Sigmoid colon (tissue), 7 donors: ENCODE measurements at places on chromosomes 1 and 21.

- peak overlapping the region; percentile 79 for H3K27ac ChIP-seq
- H3K27me3 ChIP-seq, result no peaks in the 10 kb centered on the region
- no peak for DNase-seq
- peaks cover 24% of the 10 kb centered on the region for H3K4me1 ChIP-seq
- H3K36me3 ChIP-seq, result peaks cover 9% of the 10 kb centered on the region
- H3K4me3 ChIP-seq, result peak overlapping the region; percentile 92
These were observed 424 bp upstream of the NECAP2 start for GRCh38 chr1:16440131-16440469.

GRCh38 chr1:118989006-118989815 lies 1.1 kb upstream of the TBX15 start:
- no peaks in the 10 kb centered on the region for H3K36me3 ChIP-seq
- H3K27ac ChIP-seq, result no peak overlapping the region
- DNase-seq, result no peak
- H3K27me3 ChIP-seq, result peaks cover 98% of the 10 kb centered on the region

DNA sequence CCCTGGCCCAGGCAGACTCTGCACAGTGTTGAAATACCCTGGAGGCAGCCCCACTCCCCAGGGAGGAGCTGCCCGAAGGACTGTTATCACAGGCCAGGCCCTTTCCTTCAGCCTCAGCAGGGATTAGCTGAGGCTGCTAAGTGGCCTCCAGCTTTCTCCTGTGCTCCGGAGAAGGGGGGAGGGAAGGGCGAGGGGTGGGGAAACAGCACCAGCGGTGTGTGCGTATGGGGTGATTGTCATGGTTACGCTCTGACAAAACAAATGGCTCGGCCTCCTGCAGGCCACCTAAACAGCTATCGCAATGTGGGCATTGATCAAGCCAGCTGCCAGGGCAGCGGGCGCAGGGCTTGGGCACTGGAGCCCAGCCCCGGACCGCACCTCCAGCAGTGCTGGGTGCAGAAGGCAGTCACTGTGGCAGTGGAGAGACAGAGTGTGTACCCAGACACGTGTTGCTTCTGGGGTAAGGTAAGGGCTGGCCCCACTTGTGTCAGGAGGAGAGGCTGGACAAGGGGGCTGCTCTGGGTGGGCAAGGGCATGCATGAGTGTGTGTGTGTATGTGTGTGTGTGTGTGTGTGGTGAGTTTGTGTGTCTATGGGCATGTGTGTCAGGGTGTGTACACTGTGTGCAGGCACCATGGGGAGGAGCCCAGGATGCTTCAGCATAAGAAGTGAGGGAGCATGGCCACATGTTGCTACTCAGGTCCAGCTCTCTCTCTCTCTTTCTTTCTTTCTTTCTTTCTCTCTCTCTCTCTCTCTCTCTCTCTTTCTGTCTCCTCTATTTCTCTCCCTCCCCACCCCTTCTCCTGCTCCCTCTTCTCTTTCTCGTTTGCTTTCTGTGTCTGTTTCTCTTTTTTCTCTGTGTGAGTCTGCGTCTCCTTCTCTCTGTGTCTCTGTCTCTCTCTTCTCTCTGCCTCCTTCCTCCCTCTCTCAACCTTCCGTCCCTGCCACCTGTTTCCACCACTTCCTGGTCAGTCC lies at the start of gene VWA5B1:
VWA5B1 (plus strand) TSS at position 252 of the 974 bp plus-strand sequence. CDS start 19,727 bp downstream, outside the sequence.
- H3K27me3 ChIP-seq, result peaks cover 36% of the 10 kb centered on the region
- no peak within 1 kb of the TSS for H3K4me3 ChIP-seq
- no peak within 1 kb of the TSS for H3K27ac ChIP-seq
- no peak for DNase-seq
- no peaks in the 10 kb centered on the region for H3K36me3 ChIP-seq
- H3K4me1 ChIP-seq, result no peaks in the 10 kb centered on the region

GRCh38 chr21:42692688-42693087 lies 39.3 kb downstream of the PDE9A start:
- no peak overlapping the region for H3K4me3 ChIP-seq
- peak; percentile 59 for DNase-seq
- H3K27me3 ChIP-seq, result no peaks in the 10 kb centered on the region
- peaks cover 15% of the 10 kb centered on the region for H3K4me1 ChIP-seq

GRCh38 chr1:37519613-37520012 lies 5.0 kb upstream of the MEAF6 start:
- no peaks in the 10 kb centered on the region for H3K36me3 ChIP-seq
- H3K4me3 ChIP-seq, result no peak overlapping the region
- H3K27me3 ChIP-seq, result no peaks in the 10 kb centered on the region
- H3K27ac ChIP-seq, result no peak overlapping the region

GRCh38 chr1:13761883-13762282 lies 61.9 kb downstream of the PRDM2 start:
- H3K4me1 ChIP-seq, result no peaks in the 10 kb centered on the region
- no peaks in the 10 kb centered on the region for H3K27me3 ChIP-seq
- H3K27ac ChIP-seq, result no peak overlapping the region
- H3K36me3 ChIP-seq, result no peaks in the 10 kb centered on the region
- no peak overlapping the region for H3K4me3 ChIP-seq

GRCh38 chr1:177106614-177107365 lies 57.7 kb downstream of the ASTN1 start:
- H3K36me3 ChIP-seq, result no peaks in the 10 kb centered on the region
- no peaks in the 10 kb centered on the region for H3K4me1 ChIP-seq

GRCh38 chr21:41831453-41831831 lies 47.7 kb downstream of the PRDM15 start:
- H3K36me3 ChIP-seq, result peaks cover 46% of the 10 kb centered on the region
- H3K4me3 ChIP-seq, result no peak overlapping the region
- no peaks in the 10 kb centered on the region for H3K27me3 ChIP-seq
- no peaks in the 10 kb centered on the region for H3K4me1 ChIP-seq

DNA sequence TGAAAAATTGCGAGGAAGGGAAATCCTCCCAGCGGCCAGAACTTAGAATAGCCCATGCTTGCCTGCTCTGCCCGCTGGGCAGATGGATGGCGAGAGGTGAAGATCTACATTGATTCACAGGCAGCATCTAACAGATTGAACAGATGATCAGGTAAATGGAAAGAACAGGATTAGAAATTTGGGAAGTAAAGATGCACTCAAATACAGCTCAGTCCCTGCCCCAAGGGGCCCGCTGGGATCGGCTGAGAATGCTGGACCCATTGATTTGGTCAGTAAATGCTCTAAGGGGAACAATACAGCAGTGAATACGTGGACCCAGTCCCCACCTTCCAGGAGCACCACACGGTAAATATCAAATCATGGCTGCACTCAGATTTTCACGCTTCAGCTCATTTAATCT lies 248.2 kb downstream of the MATN1 start:
- no peak overlapping the region for H3K27ac ChIP-seq
- H3K27me3 ChIP-seq, result no peaks in the 10 kb centered on the region
- H3K4me1 ChIP-seq, result no peaks in the 10 kb centered on the region
- no peak overlapping the region for H3K4me3 ChIP-seq

DNA sequence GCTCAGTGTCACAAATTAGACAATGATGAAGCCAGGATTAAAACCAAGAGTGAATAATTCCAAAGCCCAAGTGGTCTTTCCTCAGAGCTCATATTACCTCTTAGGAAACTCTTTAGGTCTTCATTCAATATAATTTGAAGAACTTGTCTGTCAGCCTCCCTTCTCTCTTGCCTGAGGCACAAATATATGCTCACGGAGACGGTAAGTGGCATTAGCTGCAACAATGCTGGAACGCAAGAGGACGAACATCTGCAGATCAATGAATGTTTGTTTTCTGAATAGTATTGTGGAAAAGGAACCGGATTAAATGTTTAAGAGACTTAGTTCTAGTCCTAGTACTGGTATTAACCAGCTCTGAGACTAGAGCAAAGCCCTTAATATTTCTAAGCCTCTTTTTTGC lies 39.7 kb upstream of the LYST start:
- DNase-seq, result no peak
- H3K4me3 ChIP-seq, result no peak overlapping the region
- no peak overlapping the region for H3K27ac ChIP-seq
- H3K27me3 ChIP-seq, result no peaks in the 10 kb centered on the region
- H3K4me1 ChIP-seq, result peaks cover 15% of the 10 kb centered on the region

GRCh38 chr1:186454981-186455380 lies 5.9 kb downstream of the PDC start:
- no peaks in the 10 kb centered on the region for H3K27me3 ChIP-seq
- H3K4me1 ChIP-seq, result no peaks in the 10 kb centered on the region
- no peak overlapping the region for H3K27ac ChIP-seq
- DNase-seq, result no peak

- H3K4me3 ChIP-seq, result no peak overlapping the region
- DNase-seq, result no peak
- no peak overlapping the region for H3K27ac ChIP-seq
- no peaks in the 10 kb centered on the region for H3K36me3 ChIP-seq
- H3K27me3 ChIP-seq, result no peaks in the 10 kb centered on the region
These were observed 49.4 kb upstream of the KIAA1614 start for GRCh38 chr1:180863158-180863775.

DNA sequence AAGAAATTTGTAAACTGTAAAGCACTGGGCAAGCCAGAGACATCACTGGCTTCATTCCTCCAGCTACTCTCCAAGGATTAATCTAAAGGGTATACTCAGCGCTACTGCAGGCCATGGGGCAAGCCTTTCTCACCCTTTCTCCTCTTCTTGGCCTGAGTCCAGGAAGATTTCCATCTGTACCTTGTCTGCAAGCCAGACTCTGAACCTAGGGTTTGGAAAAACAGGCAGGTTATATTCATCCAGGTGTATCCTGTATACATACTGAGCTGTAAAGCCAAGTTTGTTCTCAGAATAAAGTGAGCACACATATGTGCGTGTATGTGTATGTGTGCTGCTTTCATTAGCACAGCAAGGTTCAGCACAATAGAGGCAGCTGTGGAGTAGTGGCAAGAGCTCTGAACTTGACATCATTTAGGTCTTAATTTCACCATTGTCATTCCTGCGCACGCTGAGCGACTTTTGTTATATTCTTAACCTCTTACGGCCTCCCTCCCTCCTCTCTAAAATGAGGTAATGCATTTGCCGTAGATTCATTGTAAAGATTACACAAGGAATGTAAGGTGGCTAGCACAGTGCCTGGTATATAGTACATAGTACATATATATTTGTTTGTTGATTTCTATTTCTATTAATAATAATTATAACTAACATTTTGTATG lies 128.1 kb upstream of the JUN start:
- H3K4me1 ChIP-seq, result no peaks in the 10 kb centered on the region
- DNase-seq, result no peak
- no peaks in the 10 kb centered on the region for H3K27me3 ChIP-seq

GRCh38 chr1:115685029-115685705 lies 43.4 kb downstream of the VANGL1 start:
- peaks cover 23% of the 10 kb centered on the region for H3K36me3 ChIP-seq
- H3K4me3 ChIP-seq, result no peak overlapping the region
- peaks cover 10% of the 10 kb centered on the region for H3K4me1 ChIP-seq
- no peaks in the 10 kb centered on the region for H3K27me3 ChIP-seq
- no peak for DNase-seq
- H3K27ac ChIP-seq, result no peak overlapping the region

GRCh38 chr21:35812679-35813078 lies 247.6 kb downstream of the SETD4 start:
- no peak overlapping the region for H3K27ac ChIP-seq
- H3K4me1 ChIP-seq, result no peaks in the 10 kb centered on the region
- no peaks in the 10 kb centered on the region for H3K27me3 ChIP-seq

GRCh38 chr1:74513411-74514300 lies 1.2 kb upstream of the LRRC53 start:
- no peak overlapping the region for H3K27ac ChIP-seq
- no peaks in the 10 kb centered on the region for H3K36me3 ChIP-seq
- H3K4me3 ChIP-seq, result no peak overlapping the region
- no peaks in the 10 kb centered on the region for H3K27me3 ChIP-seq
- no peaks in the 10 kb centered on the region for H3K4me1 ChIP-seq

- DNase-seq, result no peak
- H3K4me1 ChIP-seq, result no peaks in the 10 kb centered on the region
- H3K36me3 ChIP-seq, result no peaks in the 10 kb centered on the region
- no peak overlapping the region for H3K27ac ChIP-seq
These were observed 95.9 kb downstream of the DDX20 start for GRCh38 chr1:111851552-111851951.

DNA sequence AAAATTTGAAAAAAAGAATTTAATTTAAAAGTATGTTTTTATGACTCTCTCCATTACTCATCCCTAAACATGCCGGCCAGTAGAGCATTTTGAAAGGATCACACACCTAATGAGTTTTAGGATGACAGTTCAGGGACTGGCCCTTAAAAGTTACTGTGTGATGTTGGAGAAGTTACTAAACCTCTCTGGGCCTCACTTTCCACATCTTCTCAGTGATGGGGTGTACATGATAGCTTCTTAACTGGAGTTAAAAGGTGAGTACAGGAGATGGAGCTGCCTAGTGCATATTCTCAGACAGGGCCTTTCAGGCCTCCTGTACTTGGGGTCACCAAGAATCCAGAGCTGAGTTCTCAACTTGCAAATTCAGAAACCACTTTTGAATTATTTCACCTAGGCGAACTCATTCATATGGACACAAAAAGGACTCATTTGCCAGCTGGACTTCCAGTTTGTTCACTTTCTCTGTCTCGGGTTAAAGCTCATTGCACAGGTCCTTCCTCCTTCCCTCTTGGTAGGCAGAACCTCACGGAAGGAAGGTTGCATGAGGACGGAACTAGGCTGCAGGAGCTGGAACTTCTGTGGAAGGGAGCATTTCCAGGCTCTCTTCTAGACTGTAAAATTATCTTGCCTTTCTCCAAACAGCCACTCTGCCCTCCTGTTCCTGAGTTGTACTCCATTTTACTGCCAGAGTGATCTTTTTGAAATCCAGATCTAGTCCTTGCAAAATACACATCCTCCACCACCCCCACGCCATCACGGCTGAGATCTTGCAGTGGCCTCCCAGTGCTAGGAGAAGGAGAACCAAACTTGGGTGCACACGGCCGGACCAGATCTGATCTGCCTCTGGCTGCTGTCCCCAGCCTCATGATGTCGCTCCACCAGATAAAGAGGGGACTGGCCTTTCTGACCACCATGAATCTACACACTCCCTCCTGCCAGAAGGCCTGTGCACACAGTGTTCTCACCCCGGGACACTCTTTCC lies 4.3 kb upstream of the SLC30A1 start:
- H3K36me3 ChIP-seq, result no peaks in the 10 kb centered on the region
- H3K4me3 ChIP-seq, result no peak overlapping the region
- H3K27me3 ChIP-seq, result no peaks in the 10 kb centered on the region
- no peak overlapping the region for H3K27ac ChIP-seq

- H3K36me3 ChIP-seq, result no peaks in the 10 kb centered on the region
- no peak overlapping the region for H3K27ac ChIP-seq
These were observed 454.3 kb downstream of the AJAP1 start for GRCh38 chr1:5108740-5109139.

GRCh38 chr1:10698726-10699469 lies 97.5 kb downstream of the CASZ1 start:
- no peaks in the 10 kb centered on the region for H3K27me3 ChIP-seq
- no peaks in the 10 kb centered on the region for H3K36me3 ChIP-seq
- no peak overlapping the region for H3K4me3 ChIP-seq
- peaks cover 35% of the 10 kb centered on the region for H3K4me1 ChIP-seq
- DNase-seq, result no peak
- H3K27ac ChIP-seq, result peak overlapping the region; percentile 53

DNA sequence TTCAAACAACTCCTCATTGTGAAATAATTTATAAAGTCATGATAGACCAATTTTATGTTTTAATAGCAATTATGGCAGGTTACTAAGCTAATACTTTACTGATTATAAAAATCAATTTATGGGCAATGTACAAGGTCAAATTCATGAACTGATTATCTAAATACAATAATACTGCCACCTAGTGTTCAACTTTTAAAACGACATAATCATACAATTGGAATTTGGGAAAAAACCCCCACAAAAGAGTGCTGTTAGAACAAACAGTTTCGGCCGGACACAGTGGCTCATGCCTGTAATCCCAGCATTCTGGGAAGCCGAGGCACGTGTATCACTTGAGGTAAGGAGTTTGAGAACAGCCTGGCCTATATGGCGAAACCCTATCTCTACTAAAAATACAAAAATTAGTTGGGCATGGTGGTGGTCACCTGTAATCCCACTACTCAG lies 14.0 kb downstream of the GTF2B start:
- peaks cover 29% of the 10 kb centered on the region for H3K4me1 ChIP-seq
- H3K36me3 ChIP-seq, result no peaks in the 10 kb centered on the region
- no peaks in the 10 kb centered on the region for H3K27me3 ChIP-seq
- H3K27ac ChIP-seq, result peak overlapping the region; percentile 24
- DNase-seq, result no peak
- no peak overlapping the region for H3K4me3 ChIP-seq
